ENCODE measurements at places on chromosomes 7 and 10. TPM values are rescaled to one million over a fixed set of nuclear protein-coding genes. Genes with fewer than 3 reads are reported as not detected.

PNLIP gene
- not detected for polyA plus RNA-seq

CAV1 gene
- 9.0 TPM for polyA plus RNA-seq

PLPP4 gene
- polyA plus RNA-seq, result not detected

FAM25G gene
- not detected for polyA plus RNA-seq

FIGNL1 gene
- polyA plus RNA-seq, result 4.8 TPM

GIMAP4 gene
- polyA plus RNA-seq, result 1.2 TPM

TMEM213 gene
- polyA plus RNA-seq, result not detected

BLNK gene
- polyA plus RNA-seq, result 209 TPM

UCMA gene
- not detected for polyA plus RNA-seq

PTF1A gene
- not detected for polyA plus RNA-seq

VAX1 gene
- not detected for polyA plus RNA-seq

CFAP70 gene
- 0.18 TPM for polyA plus RNA-seq

PDZD7 gene
- 0.87 TPM for polyA plus RNA-seq

TAS2R41 gene
- not detected for polyA plus RNA-seq

MLXIPL gene
- not detected for polyA plus RNA-seq

ZSCAN25 gene
- polyA plus RNA-seq, result 19.0 TPM

OR2A5 gene
- polyA plus RNA-seq, result not detected

MYO1G gene
- 105 TPM for polyA plus RNA-seq

GNGT1 gene
- polyA plus RNA-seq, result not detected

Measured in naive B cell (primary cell).